ENCODE measurements at places on chromosomes 12 and 14.

DNA sequence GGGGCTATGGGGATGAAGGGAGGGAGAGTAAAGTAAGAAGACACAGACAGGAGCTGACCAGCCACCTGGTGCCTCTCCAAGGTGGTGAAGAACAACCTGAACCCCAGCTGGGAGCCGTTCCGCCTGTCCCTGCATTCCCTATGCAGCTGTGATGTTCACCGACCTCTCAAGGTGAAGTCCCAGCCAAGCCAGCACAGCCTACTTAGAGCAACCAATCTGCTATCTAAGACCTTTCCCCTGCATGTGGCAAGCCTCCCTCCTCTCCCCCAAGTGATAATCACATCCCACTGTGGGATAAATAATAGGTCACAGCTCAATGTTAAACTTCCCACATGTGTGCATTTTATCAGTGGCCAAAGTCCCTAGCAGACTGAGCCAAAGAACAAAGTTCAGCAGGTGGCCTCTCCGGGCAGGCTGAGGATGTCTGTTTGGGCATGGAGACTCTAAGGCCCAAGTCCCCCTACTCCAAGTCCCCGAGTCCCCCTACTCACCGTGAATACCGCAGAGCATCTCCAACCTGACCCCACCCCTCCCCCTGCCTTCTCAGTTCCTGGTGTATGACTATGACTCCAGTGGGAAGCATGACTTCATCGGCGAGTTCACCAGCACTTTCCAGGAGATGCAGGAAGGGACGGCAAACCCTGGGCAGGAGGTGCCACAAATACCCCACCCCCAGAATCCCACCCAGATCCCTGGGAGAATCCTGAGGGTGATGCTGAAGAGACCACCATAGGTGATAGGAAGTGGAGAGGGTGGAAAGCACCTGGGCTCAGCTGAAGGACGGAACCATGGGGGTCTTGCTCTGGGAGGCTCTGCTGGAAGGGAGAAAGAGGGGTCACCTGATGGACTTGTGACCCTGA lies 3.5 kb downstream of the CPNE6 start:
- DNase-seq: no peak

GRCh38 chr12:66803930-66804329 lies 125.1 kb upstream of the GRIP1 start:
- no peak for DNase-seq

GRCh38 chr14:92780444-92781232 lies 13.5 kb upstream of the GOLGA5 start:
- no peak for DNase-seq

GRCh38 chr12:21509768-21510167 lies 8.2 kb downstream of the GOLT1B start:
- DNase-seq: no peak

DNA sequence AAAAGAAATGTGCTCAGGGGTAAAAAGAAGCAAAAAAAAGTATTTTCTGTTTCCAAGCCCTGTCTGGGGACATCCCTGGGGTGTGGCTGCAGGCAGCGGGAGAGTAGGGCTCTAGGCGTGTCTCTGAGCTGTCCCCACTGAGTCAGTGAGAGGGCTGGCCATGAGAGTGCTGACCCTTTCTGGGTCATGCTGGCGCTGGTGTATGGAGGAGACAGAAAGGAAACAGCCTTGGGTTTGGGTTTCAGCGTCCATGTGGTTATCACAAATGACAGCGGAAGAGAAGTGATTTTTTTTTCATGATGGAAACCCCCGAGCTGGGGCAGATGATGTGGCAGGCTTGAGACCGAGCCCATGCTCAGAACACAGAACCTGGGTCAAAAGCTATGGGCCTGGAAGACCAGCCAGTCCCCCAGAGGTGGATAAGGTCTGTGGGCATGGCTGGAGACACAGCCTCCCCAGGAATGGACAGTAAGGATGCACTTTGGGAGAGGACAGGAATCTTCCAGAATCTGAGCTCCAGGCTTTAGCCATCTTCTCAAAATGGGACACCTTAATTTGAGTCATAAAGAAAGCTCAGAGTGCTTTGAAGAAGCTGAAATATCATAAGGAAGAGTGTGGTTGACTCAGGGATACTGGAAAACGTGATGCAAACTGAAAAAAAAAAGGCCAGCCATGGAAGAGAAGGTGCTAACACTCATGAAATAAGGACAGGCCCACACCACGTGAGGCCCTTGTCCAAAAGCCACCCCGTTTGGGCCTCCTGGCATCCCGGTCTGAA lies 36.2 kb downstream of the SYNE3 start:
- no peak for DNase-seq

GRCh38 chr12:108218921-108219320 lies 89.8 kb downstream of the WSCD2 start:
- no peak for DNase-seq

DNA sequence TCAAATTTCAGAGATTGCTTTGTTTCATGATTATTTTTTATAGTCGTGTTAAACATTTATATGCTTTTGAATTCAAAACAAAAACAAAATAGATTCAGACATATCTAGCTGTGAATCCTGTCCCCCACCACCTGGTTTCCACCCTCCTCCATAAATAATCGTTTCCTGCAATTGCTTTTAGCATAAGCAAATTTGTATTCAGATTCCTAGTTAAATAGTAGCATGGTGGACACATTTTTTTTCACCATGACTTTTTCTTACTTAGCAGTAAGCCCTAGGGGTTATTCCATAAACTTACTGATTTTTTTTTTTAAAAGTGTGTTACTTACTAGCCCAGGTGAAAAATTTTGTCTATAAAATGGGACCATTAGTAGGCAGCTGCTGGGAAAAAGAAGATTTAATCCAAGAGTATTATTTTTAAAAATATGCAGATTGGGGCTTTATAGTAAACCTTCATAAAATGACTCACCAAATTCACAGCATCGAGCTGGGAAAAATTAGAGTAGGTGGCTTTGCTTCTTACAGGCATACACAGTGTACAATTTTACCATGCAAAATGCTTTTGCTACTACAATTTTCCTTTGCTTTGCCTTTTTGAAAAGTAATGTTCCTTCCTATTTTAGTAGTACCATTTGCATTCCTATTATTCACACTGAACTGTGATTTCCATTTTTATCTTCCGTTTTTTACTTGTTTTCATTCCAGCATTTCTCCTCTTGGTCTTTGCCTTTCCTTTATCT lies 117.8 kb downstream of the BTG1 start:
- no peak for DNase-seq

DNA sequence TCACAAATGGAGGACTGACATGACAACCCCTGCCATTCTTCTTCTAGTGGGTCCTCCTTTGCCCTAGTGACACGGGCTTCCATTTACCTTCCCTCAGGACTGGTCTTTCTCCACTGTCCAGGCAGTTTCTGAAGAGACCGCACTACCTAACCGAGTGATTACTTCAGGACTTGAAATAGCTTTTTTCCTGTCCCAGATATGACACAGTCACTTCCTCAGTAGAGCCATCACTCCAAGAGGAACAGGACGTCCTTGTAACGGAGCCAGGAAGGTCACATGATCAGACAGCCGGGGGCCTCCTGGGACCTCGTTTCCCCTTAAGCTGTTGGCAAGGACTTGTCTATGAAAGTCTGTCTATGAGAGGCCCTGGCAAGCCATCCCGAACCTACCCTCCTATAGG lies 62.3 kb downstream of the FOS start:
- no peak for DNase-seq

GRCh38 chr14:21647380-21647779 lies 6.3 kb upstream of the OR4E2 start:
- no peak for DNase-seq

DNA sequence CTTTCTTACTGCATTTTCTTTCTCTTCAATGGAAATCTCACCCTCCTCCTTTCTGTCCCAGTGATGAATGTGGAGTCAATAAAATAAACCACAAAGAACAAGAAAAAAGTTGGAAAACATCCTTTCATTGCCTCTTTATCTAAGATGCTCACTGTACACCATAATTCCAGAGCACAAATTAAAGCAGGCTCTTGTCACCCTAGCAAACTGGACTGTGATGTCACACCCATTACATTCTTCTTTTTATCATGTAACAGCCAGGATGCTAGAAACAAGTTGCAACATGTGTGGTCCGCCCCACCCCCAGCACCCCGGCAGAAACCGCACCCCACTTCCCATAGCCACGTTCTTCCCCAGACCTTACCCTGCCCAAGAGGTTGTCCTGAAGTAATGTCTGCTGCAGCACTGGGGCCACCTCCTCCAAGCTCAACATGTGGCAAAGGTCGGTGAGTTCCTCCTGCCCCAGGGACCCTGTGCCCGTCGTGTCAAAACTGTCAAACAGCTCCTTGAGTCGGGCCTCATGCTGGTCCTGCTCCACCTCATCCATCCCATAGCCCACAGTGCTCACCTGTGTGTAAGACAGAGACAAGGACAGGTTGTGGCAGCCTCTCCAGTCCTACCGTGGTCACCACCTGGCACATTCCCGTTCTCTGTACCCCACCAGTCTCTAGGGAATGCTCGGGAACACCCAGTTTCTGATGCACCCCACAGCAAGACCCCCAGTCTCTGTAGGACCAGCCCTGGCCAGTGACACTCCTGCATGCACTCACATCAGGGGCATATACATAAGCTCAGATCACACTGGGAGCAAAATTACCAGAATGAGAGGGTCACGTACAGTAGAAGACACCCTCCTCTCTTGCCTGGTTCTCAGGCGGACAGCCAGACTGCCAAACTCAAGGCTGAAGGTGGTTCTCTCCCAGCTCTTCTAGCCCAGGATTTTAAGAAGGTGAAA lies 9.2 kb downstream of the NIN start:
- DNase-seq: no peak

GRCh38 chr14:28661171-28661772 lies 105.3 kb upstream of the FOXG1 start:
- no peak for DNase-seq

All from activated CD4-positive, alpha-beta T cell treated with anti-CD3 and anti-CD28 coated beads for 24 hours (primary cell).